ENCODE measurements at places on chromosomes 7 and 10.

DNA sequence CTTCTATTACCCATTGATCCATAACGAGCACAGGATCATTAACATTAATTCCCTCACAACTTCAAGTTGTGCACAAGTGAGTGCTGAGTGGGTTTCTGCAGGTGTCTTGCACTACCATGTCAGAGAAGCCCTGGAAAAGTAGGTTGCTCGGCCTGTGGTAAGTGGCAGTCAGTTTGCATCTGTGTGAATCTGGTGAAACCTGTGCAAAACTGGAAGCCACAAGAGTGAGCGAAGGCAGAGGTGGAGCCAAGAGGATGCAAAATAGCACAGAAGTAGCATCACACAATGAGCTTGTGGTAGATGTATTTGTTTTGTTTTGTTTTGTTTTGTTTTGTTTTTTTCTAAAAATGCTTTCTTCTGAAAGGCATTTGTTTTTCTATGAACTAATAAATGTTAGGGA lies 181.5 kb downstream of the THSD7A start:
- DNase-seq = no peak

GRCh38 chr7:28919510-28919909 lies 38.6 kb downstream of the TRIL start:
- DNase-seq = no peak

DNA sequence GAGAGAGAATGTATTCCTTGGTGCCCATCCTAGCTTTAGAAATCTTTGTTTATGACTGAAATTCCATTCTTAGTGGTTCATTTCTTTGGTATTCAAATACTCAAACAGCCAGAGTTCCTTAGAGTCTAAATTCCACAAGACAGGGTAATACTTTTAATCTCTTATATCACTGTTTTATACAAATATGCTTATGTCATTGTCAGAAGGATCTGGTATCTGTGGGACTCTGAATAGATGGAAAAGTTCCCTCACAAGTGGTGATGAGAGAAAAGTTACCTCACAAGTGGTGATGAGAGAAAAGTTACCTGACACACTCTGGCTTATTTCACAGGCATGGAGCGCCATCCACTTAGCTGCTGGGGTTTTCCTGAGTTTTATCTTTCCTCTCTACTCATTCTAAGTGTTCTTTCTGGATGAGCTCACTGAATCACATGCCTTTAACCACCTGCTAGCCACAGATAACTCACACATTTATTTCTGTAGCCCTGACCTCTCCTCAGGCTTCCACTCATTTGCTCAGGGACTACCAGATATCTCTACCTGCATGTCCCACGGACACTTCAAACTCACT lies 784.0 kb downstream of the SUGCT start:
- no peak for DNase-seq

DNA sequence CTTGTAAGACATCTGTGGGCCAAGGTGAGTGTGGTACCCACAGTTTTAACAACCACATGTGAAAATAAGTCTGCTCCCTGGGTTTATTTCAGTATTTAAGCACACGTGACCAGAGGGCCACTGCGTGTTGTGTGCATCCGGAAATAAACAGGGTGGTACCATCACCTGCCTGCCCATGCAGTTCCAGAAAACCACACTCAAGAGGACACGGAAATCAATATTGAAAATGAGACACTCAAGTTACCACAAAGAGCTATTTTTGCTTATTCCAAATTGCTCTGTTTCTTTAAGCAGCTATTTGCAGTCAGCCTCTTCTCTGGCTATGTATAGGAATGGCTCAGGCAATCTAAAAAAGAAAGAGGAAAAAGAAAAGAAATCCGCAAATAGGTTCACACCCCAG lies 71.8 kb upstream of the LOXL4 start:
- DNase-seq = no peak

GRCh38 chr10:339038-339391 lies 203.8 kb downstream of the ZMYND11 start:
- DNase-seq = no peak

DNA sequence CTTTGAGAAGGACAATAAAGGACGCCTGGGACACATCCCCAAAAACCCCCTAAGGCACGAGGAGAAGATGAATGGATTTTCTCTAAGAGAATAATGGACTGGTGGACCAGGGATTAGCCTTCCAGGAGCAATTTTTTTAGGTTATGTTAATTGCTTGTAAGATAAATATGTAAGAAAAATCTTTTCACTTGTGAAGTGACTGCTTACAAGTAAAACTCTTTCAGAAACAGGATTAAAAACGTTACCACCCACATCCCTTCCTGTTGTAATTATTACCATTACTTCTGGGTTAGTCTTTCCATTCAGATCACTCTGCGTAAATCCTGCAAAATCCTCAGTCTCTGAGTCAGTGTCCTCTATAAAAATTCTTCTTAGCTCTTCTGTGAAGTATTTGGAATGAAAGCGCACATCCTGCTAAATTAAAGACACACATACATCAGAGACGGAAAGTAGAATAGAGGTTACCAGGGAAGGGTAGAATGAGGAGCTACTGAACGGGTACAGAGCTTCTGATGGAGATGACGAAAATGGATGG lies 34.3 kb downstream of the CDCA7L start:
- DNase-seq = no peak

GRCh38 chr7:666454-667292 lies 59.8 kb upstream of the DNAAF5 start:
- DNase-seq = no peak

DNA sequence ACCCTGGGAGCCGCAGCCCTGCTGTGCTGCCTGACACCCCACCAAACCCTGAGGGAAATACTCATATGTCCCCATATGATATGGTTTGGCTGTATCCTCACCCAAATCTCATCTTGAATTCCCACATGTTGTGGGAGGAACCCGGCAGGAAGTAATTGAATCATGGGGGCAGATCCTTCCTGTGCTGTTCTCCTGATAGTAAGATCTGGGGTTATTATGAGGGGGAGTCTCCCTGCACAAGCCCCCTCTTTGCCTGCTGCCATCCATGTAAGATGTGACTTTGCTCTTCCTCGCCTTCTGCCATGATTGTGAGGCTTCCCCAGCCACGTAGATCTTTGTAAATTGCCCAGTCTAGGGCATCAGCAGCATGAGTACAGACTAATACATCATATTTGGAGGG lies 68.7 kb downstream of the RGS10 start:
- no peak for DNase-seq

DNA sequence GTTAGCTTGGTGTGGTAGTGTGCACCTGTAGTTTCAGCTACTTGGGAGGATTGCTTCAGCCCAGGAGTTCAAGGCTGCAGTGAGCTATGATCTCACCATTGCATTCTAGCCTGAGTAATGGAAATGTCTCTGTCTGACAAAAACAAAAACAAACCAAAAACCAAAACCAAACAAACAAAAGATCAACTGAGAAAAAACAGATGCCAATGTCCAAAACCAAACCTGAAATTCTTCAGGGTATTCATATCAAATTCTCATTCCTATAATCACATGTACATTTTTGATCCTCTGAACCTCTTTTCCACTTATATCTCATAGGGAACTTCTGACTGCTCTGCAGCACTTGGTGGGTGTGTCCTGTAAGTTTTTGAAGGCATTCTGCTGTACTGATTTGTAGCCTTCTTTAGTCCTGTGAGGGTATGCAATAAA lies 87.0 kb downstream of the CDK6 start:
- no peak for DNase-seq

DNA sequence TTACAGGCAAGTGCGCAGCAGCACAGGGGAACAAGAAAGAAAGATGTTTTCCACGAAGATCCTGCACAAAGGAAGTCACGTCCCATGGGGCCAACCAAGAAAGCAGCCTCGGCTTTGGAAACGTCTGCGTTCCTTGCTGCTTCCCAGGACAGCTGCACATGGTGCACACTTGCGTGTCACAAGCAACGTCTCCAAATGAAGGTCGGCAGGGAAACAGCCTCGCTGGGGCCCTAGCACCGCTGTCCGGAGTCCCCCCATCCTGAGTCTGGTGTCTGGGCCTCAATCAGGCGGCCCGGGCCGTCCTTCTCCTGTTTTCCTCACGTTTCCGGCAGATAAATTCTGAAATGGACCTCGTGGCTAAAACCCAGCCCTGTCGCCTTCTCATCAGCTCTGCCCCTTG lies 206.2 kb downstream of the DIP2C start:
- DNase-seq = no peak

DNA sequence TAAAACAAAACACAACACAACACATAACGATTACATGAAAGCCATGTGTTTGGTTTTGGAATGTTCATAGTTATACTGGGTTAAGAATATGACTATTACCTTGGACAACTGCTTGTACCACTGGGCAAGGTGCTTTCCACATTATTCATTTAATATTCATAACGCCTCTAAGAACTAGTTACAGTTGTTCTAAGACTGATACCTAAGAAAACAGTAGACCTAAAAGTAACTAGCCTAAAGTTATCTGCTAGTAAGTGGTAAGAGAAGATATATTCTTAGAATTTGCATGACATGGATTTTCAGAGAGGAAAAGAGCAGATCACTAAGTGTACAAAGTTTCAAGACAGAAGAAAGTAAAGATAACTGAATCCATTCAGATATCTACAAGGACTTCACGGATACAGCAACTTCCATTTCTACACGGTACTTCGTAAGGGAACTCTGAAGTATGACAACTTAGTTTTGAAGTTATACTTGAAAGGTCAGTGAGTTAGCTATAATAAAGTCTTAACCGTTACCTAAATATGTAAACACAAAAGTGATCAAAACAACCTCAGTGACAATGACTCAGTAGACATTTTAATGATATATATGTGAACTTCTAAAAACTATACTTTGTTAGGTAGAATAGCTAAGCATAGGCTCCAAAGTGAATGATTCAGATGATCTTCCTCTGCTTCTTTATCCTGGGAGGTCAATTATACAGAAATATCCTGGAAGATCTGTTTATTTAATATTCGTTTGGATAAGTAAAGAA lies 65.1 kb downstream of the MINDY3 start:
- no peak for DNase-seq

GRCh38 chr7:43229801-43230200 lies 117.4 kb downstream of the HECW1 start:
- DNase-seq = no peak

GRCh38 chr7:77665161-77665560 lies 31.1 kb upstream of the RSBN1L start:
- DNase-seq = no peak

- no peak for DNase-seq
Observed at GRCh38 chr10:124152139-124153022, 59.0 kb upstream of the CHST15 start.

DNA sequence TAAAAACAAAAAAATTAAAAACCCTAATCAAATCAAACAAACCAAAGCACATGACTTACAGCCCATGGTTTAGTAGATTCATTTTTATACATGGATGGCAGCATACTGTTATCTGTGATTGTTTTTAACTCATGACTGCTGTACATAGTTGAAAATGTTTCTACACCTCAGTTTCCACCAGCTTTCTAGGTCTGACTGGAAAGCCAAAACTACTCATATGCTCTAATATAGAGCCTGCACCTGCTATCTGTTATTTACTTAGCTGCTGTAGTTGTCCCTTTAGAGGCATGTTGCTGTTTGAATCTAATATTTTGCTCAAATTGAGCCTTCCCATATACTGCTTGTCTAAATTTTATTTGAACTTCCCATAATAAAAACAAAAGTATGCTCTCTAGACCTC lies 289.9 kb upstream of the LRRN3 start:
- DNase-seq = no peak

- DNase-seq = no peak
Observed at GRCh38 chr7:608361-608760, 88.7 kb upstream of the PDGFA start.

DNA sequence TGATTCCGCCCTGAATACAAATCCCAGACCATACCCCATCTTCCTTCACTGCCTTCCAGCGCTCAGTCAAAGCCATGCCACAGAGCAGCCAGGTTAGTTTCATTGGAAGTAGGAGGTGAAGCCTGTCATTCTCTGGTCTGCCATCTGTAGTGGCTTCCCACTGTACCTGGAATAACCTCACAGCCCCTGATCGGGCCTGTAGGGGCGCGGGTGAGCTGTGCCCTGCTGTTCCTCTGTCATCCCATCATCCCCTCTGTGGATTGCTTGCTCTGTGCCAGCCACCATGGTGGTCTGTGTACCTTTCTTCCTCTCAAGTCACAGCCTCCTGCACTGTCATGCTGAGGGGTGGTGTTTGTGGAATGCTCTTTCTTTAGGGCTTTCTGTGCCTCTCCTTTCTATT lies 155.1 kb downstream of the ZNF22 start:
- no peak for DNase-seq

DNA sequence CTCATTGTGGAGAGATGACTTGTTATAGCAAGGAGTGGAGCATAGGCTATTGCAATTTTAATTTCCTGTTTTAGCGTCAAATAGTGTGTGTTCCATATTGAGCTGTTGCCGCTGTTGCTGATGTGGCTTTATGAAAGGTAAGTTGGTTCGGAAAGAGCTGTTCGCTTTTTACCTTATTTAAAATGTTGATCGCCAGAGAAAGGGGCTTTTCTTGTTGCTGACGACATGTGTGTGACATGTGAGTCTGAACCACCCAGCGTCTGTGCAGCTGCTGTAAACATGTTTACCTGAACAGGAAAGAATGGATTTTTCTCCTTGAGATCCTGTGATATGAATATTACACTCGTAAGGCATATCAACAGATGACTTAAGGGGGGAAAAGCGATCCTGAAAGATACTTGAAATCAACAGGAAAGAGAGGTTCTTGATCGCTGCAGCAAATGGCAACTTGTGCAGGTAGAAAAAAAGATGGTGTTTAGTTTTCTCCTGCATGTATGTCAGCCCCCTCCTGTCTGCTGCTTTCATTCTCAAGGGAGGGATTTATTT lies 2.5 kb downstream of the ZEB1 start:
- DNase-seq = peak; percentile 33

GRCh38 chr10:126670056-126670894 lies at the start of gene C10orf90:
TSS of gene C10orf90 (minus strand) at chr10:126670693. CDS start at chr10:126670480, 213 bp downstream.
- no peak for DNase-seq

DNA sequence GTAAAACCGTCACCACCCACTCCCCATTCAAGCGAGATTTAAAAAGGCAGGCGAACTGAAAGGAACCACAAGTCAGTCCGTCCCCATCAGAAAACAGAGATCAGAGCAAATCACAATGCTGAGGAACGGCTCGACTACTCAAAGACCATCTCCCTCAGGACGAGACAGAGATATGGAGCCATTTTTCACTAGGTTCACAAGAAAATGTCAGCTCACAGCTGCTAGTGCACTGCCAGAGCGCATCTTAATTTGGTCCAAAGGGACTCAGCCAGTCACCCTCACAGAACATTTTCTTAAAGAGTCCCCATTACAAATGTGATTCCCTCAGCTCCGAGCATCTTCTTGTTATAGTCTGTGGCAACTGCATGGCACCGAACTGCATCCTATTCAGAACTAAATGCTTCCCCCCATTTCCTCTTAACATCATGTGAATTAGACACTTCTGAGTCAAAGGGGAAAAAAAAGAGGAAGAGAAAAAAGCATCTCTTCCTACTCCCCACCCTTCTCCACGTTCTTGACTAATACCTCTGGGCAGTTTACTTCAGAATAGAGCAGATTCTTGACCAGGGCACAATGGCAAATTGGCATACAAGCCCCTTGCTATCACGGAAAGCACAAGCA lies 683.9 kb downstream of the MAGI2 start:
- no peak for DNase-seq

GRCh38 chr7:46490406-46490805 lies 569.3 kb upstream of the IGFBP3 start:
- no peak for DNase-seq
